Activated CD8-positive, alpha-beta memory T cell treated with anti-CD3 and anti-CD28 coated beads for 48 hours (primary cell): ENCODE measurements at places on chromosomes 5 and 9.

GRCh38 chr5:168401880-168402279 lies 84.4 kb upstream of the RARS1 start:
- no peak for DNase-seq

DNA sequence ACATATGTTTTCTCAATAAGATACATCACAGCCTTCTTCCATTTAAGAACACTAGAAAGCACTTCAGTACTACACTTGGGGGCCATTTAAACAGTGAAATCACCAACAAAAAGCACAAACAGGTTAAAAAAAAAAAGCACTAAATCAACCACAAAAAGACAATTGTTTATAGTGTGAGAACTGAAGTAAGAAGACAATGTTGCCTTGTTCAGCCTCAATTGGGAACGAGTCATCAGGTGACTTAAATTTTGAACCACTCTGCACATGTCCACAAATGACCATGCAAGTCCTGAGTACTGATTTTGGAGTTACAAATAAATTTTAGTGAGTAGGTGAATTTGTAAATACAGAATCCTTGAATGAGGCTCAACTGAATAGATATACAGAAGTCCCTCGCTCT lies 37.2 kb upstream of the HNRNPA0 start:
- no peak for DNase-seq

GRCh38 chr9:27368316-27368985 lies 71.5 kb upstream of the EQTN start:
- no peak for DNase-seq

DNA sequence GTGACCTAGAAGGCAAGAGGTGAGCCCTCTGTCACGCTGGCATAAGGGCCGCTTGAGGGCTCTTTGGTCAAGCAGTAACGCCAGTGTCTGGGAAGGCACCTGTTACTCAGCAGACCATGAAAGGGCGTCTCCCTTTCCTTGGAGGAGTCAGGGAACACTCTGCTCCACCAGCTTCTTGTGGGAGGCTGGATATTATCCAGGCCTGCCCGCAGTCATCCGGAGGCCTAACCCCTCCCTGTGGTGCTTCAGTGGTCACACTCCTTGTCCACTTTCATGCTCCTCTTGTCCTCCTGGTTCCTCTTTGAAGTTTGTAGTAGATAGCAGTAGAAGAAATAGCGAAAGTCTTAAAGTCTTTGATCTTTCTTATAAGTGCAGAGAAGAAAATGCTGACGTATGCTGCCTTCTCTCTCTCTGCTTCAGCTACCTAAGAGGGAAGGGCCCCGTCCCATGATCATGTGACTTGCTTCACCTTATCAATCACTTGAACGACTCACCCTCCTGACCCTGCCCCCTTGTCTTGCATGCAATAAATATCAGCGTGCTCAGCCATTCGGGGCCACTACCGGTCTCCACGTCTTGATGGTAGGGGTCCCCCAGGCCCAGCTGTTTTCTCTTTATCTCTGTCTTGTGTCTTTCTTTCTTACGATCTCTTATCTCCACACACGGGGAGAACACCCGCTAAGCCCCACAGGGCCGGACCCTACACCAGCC lies 16.7 kb upstream of the SCGB3A1 start:
- DNase-seq: no peak

DNA sequence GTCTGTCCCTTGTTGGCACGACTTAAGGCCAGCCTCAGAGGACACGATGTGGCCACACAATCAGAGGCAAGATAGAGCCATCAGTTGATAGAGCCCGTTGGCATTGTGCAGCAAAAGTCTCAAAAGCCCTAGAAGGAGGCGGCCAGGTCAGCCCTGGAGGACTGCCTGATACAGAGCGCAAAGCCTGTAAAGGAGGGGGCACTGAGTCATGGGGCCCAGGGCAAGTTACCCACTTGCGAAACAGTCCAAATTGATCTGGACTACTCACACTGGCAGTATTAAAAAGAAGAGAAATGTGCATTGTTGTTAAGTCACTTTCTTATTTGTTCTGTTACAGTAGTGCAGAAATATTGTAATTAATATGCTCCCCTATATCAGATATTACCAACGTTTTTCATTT lies 51.5 kb downstream of the KLF9 start:
- no peak for DNase-seq

DNA sequence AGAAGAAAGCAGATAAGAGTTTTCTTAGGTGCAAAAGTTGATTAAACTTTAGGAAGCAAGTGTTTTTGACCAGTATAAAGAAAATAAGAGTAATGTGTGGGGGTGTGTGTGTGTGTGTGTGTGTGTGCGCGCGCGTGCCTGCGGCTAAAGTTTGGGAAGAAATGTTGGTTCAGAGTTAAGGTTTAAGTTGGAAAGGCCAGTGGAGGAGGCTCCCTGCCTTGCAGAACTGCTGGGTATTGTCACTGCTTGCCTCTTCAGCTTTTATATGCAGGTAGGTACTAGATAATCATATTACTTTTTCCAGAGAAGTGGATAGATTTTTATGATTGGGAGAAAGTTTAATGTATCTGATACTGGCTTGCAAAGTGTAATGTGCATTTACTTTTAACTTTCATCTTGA lies 2.0 kb downstream of the PIK3R1 start:
- no peak for DNase-seq

GRCh38 chr9:125784286-125785049 lies 37.3 kb downstream of the PBX3 start:
- DNase-seq: no peak

DNA sequence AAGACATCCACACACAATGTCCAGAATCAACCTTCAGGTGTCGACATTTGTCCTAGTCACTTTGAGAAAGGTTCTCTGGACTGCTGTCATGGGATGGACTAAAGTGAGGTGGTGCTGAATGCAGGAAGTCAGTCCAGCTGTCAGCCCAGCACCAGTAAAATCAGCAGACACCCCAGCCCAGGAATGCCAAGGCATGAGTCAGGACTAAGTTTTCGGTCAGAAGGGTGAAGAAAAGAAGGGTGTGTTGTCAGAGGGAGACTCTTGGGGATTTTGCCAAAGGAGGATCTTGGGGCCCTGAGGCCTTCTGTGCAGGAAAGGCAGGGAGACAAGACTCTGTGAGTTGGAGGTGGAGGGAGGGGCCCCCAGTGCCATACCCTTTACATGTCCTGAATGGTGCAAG lies 69.0 kb upstream of the XPA start:
- no peak for DNase-seq

DNA sequence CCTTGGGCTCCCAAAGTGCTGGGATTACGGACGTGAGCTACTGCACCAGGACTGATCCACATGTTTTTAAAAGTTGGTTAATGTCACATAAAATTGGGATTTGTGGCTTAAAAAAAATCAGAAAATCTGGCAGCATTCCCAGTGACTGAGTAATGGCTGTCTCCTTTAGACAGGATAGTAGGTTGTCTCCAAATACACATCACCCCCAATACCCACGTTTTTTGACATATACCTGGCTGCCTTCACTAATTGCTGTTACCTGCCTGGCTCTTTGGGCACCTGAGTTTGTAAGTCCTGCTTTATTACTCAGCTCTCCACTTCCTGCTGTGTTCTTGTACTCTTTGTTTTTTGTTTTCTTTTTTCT lies 84.8 kb downstream of the KDM4C start:
- DNase-seq: no peak

DNA sequence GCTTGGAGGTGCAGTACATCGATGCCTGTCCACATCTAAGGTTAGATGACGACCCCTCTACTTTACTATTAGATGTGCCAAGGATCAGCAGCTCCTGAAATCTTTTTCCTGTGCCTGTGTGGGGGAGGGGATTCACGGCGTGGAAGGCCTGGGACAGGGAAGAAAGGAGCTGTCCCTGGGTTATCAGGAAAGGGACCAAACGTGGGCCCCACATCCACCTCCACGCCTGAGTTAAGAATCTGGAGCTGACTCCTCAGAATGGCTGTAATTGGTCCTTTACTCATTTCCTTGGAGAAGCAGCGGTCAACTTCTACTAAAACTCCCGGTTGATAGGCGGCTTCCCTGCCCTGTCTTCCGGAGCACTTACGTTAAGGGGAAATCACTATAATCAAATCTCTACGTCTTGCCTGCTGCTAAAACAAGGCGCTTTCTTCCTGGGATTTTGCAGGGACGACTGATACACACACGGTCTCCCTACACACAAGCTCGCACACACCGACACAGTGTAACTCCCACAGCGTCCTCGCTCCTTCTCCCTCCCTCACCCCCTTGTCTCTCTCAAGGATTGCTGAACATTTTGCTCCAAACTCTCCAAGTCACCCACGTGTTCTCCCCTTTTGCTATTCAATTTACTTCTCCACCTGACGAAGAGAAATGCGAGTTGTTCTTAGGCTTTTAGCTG lies 1.4 kb downstream of the PDE4D start:
- no peak for DNase-seq
